Stimulated activated CD8-positive, alpha-beta memory T cell treated with anti-CD3 and anti-CD28 coated beads, Interleukin-2, amount 100 ng/mL, for 1 hour (primary cell): ENCODE measurements at places on chromosomes 2 and 18.

DNA sequence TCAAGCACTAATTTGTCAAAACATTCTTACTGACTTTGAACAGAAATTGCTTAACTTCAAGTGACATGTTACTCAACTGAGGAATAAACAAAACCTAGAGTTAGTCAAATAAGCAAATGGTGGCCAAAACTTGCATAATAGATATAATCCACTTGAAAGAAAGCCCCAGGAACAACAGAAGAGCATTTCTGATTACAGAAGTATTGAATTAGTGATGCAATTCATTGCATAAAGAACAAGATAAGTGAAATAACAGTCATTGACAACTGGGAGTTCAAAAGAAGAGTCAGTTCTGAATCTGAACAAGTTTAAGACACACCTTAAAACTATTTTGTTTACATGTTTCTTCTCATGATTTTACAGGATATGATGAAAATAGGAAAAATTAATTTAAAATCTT, 30.8 kb downstream of the COBLL1 start:
- DNase-seq = no peak

DNA sequence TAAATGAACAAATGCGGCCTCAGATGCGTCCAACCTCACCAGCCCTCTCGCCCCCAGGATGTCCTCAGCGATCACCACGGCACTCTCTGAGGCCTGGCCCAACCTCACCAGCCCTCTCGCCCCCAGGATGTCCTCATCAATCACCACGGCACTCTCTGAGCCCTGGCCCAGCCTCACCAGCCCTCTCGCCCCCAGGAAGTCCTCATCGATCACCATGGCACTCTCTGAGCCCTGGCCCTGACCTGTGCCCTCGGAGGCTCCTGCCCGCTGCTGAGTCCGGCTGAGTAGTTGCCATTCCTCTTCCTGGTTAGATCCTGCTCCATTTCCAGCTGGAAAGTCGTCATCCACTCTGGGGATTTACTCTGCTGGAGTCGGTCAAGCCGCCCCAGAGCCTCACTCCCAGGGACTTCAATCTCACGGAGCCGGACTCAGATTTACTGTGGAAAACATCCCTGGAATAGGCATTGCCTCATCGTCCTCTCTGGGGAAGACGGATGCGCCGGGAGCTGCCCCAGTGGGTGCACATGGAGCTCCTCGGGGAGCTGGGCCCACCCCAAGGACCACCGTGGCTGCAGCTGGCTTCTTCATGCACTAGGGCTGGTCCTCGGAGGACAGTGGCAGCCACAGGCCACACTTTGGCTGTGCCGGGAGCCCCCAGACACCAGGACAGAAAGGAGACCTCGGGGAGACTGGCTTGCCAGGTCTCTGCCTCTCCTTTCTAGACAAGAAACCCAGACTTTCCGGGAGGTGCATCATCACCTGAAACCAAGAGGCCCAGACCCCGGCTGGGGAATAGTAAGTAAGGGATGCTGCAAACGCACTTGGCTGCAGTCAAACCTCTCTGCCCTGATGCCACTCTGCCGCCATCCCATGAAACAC, 230.6 kb downstream of the EIPR1 start:
- DNase-seq = no peak

- no peak for DNase-seq
Observed at GRCh38 chr18:6543330-6543908, 128.7 kb upstream of the L3MBTL4 start.

GRCh38 chr18:65039578-65039977, 711.2 kb upstream of the CDH7 start:
- DNase-seq = no peak

DNA sequence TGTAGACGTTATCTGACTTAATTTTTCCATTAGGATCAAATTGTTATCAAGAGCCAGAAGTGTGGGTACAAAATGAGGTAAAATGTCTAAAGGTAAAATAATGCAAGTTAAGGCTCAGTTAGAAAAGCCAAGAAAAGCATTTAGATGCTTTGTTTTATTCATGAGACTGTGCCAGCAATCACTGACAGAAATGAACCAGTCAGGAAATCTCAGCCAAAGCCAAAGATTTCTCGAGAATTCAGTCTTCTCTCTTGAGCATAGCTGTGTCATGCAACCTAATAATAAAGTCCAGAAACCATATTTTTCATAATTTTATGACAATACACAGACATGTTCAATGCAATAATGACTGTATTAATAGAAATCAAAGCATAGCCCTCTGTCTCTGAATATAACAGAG, 43.5 kb upstream of the ZNF397 start:
- DNase-seq = no peak

DNA sequence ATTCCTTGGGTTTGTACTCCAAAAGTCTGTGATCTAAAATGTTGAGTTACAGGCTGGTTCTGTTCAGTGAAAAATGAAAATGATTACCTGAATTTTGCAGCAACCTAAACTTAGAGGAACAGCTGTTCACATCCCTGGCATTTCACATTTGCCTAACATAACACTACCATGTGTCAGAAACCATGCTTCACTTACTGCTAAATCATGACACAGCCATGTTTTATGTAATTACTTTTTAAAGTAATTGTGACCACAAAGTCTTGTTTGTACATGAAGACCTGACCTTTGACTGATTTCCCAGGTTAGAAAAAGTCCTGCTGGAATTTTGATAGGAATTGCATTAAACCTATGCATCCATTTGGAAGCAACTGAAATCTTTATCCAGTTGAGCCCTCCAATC, 79.1 kb downstream of the FAM168B start:
- no peak for DNase-seq

- no peak for DNase-seq
Observed at GRCh38 chr2:129756276-129756675, 223.2 kb upstream of the RAB6C start.

- DNase-seq = no peak
Observed at GRCh38 chr2:186702501-186702900, 8.6 kb downstream of the FAM171B start.

DNA sequence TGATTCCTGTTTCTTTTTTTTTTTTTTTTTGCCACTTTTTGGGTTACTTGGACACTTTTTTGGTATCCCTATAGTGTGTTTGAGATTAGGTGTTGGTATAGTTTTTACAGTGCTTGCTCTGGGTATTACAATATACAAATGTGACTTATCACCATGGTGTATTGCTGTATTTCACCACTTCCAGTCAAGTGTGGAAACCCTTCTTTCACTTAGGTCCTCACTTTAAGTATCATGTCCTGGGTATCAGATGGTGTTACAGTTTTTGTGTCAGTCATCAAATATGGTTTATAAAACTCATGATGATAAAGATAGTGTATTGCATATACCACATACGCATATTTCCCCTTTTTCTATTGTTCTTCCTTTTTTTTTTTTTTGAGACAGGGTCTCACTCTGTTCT, 1.8 kb downstream of the ATP9B start:
- DNase-seq = no peak

DNA sequence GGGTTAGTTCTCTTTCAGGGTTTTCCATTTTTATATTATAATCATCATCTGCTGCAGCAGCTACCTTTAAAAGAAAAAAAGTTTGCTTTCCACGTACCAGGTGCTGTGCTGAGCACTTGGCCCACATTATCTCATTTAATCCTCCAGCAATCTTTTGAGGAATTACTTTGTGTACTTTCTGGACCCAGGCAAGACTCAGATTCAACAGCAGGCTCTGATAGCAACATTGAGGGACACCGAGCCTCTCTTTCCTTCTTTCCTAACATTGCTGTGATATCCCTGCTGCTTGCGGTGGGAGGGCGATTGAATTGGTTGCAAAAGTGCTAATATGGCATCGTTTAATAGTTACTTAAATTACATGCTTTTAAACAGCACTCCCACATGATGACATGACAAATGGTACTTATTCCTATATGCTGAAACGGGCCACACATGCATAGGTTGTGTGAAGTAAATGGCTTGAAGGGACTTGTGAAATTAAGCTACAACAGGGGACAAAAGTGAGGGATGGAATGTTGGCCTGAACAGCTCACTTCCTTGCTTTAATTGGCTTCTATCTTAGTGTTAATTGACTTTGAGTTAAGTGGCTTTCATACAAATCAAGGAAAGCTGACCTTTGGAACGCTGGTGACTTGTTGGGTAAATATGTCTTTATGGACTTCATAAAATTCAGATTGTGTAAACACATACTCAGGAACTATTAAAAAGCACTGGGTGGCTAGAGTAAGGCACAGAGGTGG, 21.2 kb downstream of the SPRED2 start:
- no peak for DNase-seq

DNA sequence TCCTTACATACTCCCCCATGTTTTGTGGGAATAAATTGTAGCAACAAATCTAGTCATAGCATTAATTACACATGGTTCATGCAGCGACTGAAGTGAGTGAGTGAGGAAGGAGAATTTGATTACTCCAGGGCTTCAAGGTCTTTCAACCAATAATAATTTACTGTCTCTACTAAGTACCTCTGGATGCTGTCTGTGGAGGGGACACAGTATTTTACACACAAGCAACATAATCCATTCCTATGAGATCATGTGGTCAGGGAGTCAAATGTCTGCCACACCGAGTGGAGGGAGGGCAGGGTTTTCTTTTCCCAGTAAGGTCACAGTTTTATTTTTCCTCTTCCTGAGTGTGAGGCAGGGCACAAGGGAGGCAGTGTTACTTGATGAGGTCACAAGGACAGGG, 334.7 kb upstream of the CELF4 start:
- DNase-seq = no peak

GRCh38 chr18:28189400-28190239, 12.7 kb upstream of the CDH2 start:
- no peak for DNase-seq

DNA sequence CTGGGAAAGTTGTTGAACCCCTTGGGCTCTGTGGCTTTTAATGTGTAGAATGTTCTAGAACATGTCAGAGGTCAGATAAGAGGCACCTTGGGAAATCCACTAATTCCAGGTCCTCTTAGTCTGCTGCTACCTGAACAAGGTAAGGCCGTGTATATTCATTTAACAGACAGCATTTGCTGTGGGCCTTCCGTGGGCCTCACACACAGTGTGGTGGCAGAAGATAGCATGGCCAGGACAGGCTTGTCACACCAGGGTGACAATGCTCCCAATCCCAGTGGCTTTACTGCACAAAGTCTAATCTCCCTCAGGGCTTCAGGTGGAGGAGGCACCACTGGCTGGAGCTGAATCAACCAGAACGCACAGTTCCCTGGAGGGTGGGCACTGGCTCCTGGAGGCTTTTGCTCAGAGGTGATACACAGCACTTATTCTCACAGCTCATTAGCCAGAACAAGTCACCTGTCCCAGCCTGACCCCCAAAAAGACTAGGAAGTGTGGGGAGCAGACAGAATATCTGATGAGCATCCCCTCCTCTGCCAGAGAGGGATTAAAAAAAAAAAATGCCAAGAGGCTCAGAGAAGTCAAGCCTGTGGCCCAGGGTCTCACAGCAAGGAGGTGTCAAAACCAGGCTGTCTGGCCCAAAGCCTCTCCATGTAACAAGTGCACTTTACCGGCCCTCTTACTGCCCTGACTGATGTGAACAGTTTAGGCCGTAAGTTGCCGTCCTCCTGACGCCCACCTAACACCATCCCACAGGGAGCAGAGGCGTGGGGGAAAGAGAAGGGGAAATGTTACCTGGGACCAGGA, 216.9 kb upstream of the RAB6C start:
- DNase-seq = no peak

- DNase-seq = no peak
Observed at GRCh38 chr18:59060551-59060950, 79.1 kb upstream of the SEC11C start.

- no peak for DNase-seq
Observed at GRCh38 chr2:186544255-186544675, 45.6 kb upstream of the ITGAV start.

DNA sequence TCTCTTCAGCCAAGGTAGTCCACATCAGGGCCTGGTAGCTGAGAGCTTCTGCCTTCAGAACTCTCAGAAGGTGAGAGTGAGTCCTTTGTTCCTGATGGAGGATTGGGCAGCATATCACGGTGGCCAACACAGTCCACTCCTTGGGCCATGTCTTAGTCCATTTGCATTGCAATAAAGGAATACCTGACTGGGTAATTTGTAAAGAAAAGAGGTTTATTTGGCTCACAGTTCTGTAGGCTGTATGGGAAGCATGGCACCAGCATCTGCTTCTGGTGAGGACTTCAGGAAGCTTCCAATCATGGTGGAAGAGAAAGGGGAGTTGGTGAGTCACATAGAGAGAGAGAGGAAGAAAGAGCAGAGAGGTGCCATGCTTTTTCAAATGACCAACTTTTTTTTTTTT, 98.8 kb downstream of the ADCYAP1 start:
- DNase-seq = no peak

- DNase-seq = no peak
Observed at GRCh38 chr2:66559672-66560071, 124.7 kb downstream of the MEIS1 start.

- peak; percentile 10 for DNase-seq
Observed at GRCh38 chr2:230160112-230160660, 59.6 kb downstream of the SP110 start.

- no peak for DNase-seq
Observed at GRCh38 chr2:204312105-204312504, 233.2 kb upstream of the PARD3B start.

DNA sequence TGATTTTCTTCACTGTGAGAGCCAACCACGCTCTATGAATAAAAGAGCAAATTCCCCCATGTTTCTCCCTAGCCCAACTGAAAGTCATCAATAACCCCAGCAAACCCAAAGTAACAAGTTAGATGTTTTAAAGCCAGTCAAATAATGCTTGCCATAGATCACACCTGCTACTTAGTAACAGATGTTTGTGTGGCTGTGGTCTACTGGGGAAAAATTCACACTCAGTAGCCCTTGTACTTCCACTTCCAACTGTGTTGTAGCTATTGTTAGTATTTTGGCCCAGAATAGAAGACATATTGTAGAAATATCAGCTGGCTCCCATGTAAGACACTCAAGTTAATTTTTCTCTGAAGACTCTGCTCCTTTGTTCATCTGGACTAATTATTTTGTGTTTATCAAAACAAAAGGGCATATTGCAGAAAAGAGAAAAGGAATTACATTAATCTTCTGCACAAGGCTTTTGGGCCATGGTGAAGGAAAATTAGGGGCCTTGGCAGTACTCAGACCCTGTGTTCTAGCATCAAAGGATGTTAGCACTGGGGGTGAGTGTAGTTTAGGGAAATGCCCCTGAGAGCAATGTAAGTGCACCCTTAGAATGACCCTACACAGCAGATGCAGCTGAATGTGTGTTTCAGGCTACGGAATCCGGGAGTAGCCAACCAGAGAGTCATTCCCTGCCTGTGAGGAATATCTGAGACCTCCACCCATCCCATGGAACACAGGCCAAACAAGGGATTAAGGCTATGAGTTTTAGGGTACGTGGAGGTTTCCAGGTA, 521.9 kb downstream of the EPHA4 start:
- DNase-seq = no peak

- no peak for DNase-seq
Observed at GRCh38 chr18:63454497-63454896, 22.3 kb upstream of the SERPINB5 start.
